ENCODE measurements at places on chromosomes 3 and 15. TPM values are rescaled to one million over a fixed set of nuclear protein-coding genes. Genes with fewer than 3 reads are reported as not detected.

REC114 gene
- not detected for polyA plus RNA-seq

RAP2B gene
- polyA plus RNA-seq: 12.3 TPM

CCR9 gene
- polyA plus RNA-seq: not detected

SYNPR gene
- polyA plus RNA-seq: not detected

TTLL13 gene
- not detected for polyA plus RNA-seq

TMEM108 gene
- polyA plus RNA-seq: 3.4 TPM

CCDC33 gene
- polyA plus RNA-seq: not detected

DAZL gene
- not detected for polyA plus RNA-seq

NDUFB5 gene
- 229 TPM for polyA plus RNA-seq

TRIM42 gene
- polyA plus RNA-seq: not detected

LRRC31 gene
- polyA plus RNA-seq: not detected

ZNF717 gene
- polyA plus RNA-seq: 8.8 TPM

CCDC54 gene
- not detected for polyA plus RNA-seq

CHRM5 gene
- polyA plus RNA-seq: not detected

MEIS2 gene
- polyA plus RNA-seq: 26.8 TPM

PRSS50 gene
- not detected for polyA plus RNA-seq

PTX3 gene
- polyA plus RNA-seq: 0.33 TPM

OR5K3 gene
- not detected for polyA plus RNA-seq

- no peak for DNase-seq
These were observed 71.4 kb upstream of the SKOR1 start for GRCh38 chr15:67753891-67754290.

GRCh38 chr15:32732574-32733157 is 14.9 kb downstream of the GREM1 start:
- DNase-seq: no peak

DNA sequence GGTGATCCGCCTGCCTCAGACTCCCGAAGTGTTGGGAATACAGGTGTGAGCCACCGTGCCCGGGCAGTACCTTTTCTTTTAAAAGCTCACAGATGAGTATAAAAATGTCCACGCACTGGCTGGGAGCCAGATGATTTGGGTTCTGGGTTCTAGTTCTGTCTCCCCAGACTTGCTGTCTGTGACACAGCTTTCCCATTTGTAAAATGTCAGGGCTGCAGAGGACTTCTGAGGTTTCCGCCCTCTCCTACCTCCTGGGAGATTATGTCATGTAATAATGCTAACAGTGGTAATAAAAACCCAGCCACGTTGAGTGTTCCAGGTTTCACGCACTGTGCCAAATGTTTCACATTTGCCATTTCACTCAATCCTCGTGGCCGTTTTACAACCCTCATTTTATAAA is 1.3 kb upstream of the PPP4R2 start:
- DNase-seq: no peak

GRCh38 chr15:79606831-79607355 is 174.8 kb downstream of the MINAR1 start:
- DNase-seq: no peak

GRCh38 chr3:100330651-100331050 is 3.9 kb upstream of the NIT2 start:
- DNase-seq: no peak

DNA sequence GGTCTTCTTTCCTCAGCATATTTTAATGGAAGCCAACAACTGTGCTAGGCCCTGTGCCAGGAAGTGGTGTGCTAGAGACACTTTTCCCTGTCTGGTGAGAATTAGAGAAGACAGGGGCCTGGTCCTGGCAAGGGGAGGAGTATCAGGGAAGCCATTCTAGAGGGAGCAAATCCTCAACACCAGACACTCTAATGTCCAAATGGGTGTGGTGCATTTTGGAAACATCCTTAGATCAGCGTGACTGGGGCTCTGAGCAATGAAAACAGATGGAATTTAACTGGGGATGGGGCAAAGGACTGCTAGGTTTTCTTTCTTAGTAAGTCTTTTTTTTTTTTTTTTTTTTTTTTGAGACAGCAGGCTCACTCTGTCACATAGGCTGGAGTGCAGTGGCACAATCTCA is 7.7 kb upstream of the VPS18 start:
- DNase-seq: no peak

- no peak for DNase-seq
These were observed 93.2 kb upstream of the AGTR1 start for GRCh38 chr3:148604270-148605085.

GRCh38 chr3:183555541-183556081 is at the start of gene KLHL6:
KLHL6 (minus strand) TSS chr3:183555706; CDS start chr3:183555653, 53 bp downstream.
- DNase-seq: peak; percentile 53

GRCh38 chr15:51759557-51760070 is 8.2 kb downstream of the TMOD2 start:
- peak; percentile 35 for DNase-seq

DNA sequence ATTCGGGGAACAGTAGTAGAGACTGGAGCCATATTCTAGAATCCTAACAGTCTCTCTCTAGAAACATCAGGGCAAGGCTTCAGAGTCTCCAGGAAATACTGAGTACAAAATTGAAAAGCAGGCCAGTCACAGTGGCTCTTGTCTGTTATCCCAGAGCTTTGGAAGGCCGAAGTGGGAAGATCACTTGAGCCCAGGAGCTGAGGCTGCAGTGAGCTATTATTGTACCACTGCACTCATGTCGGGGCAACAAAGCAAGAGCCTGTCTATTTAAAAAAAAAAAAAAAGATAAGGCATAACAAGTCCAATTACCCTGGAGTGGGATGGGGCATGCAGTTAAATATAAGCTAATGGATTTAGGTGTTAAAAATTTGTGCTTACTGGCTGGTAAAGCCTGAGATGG is 79.0 kb downstream of the SEMA6D start:
- DNase-seq: no peak

GRCh38 chr15:44695294-44695693 is 15.8 kb downstream of the PATL2 start:
- DNase-seq: no peak

GRCh38 chr3:179046497-179047353 is 24.9 kb downstream of the ZMAT3 start:
- DNase-seq: no peak

DNA sequence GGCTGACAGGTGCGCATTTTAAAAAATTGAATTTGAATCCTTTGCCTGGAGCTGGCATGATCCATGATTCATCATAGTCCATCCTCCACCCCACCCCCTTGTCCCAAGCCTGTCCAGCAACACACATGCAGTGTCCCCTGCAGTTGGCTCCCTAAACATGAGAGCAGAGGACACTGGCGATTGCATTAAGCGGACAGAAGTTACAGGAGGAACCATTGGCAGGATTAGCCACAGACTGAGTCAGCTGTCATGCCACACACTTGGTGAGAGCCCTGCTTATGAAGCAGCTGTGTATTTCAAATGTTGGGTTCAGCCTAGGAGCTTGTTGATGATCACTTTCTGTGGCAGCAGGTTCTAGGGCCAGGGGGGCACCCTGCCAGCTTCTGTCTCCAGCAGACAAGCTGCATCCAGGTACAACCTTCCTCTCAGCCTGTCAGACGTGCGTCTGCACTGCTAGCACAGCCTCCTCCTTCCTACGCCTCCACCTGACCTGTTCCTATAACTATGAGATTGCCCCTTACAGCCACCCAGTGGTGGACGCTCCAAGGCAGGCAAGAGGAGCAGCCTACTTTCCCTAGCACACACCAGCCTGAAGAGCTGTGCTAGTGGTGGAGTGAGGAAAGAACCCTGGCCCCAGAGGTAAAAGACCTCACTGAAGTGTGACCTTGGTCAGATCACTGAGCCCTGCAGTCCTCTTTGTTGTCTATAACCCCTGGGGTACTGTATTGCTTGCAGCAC is 121.9 kb downstream of the SLCO3A1 start:
- no peak for DNase-seq

DNA sequence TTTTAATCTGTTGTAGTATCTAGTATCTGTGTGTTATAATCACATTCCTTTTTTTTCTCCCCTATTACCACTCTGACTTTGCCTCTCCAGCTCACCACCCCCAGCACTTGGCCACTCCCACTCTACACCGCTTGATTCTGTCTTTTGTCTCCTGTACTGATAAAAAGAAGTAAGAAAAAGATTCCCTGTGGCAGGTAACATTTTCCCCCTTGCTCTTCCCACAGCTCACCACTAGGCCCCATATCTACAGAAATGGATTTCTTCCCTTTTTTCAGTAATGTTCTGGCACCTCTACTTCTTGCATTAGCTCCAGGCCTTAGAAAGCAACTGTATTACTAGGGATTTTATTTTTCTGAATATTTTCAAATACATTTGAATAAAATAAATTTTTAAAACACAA is 25.6 kb downstream of the KCNH8 start:
- DNase-seq: no peak

- no peak for DNase-seq
These were observed 268.5 kb downstream of the LRTM1 start for GRCh38 chr3:54659347-54659746.

DNA sequence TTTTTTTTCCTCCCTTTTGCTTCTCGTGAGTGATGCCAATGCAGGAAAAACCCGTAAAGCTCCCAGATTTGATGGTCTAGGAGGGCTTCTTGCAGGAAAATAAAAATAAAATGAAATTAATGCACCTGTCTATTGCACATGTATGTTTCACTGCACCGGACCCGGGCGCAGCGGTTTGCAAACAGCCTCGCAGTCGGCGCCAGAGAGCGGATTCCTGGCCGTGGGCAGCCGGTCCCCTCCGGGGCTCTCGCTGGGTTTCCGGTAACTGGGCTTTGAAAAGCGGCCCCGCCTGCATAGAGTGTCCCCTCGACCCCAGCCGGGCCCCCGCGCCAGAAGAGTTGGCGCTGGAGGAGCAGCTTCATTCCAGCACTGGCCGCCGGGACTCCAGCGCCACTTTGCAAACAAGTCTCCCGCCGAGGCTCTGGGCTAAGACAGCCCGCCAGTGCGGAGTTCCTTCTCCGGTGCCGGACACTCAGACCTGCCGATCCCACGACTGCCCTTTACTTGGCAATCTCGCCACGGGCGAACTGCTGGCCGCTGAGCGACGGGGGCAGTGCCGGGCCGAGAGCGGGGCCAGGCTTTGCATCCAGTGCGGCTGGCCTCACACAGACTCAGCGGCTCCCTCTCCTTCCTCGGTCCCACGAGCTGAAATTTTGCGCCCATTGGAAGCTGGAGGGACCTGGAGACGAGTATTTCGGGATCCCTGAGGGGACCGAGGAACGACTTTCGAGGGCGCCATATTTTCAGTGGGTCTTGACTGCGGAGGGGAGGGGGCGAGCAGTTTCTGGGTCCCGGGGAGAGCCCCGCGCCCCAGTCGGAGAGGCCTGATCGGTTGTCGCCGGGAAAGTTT is 225.9 kb upstream of the C2CD4B start:
- peak; percentile 27 for DNase-seq

DNA sequence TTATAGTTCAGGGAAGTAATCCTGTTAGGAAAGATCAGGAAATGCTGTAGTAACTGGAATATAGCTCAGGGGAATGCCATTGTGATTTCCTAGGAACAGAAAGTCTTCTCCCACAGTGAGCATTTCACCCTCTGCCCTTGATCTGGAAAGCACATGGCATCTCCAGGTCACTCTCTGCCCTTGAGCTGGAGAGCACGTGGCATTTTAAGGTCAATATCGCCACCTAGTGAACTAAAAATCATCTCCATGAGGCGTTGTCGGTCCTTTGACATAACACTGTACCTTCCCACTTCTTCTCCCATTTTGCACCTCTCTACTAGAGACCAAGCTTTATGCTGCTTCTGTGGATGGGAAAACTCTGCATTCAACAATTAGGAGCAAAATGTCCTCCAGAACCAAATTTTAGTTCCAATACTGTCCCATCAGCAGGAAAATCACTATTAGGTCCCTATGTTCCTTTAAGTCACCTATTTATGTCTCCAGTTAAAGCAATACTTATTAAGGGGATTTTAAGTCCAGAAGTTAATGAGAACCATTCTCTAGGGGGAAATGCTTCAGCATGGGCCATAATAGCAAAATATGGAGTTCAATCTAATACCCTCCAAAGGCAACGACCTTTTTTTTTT is 54.7 kb upstream of the GK5 start:
- peak; percentile 62 for DNase-seq

- no peak for DNase-seq
These were observed 48.0 kb downstream of the ARHGEF26 start for GRCh38 chr3:154168998-154169795.

DNA sequence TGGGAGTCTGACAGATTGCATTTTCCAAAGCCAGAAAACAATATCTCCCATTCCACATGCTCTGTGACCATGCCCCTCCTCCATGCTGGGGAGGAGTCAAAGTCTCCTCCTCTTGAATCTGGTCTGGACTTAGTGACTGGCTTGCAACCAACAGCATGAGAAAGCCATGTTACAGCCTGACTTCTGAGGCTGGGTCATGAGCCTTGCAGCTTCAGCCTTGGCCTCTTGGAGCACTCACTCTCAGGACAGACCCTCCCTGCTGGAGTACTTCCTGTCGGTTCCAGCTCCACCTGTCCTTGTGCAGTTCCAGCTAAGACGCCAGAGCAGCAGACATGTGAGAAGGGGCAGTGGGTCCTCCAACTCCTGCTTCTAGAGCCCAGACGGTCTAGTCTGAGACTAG is 49.7 kb upstream of the RBSN start:
- peak; percentile 62 for DNase-seq

- DNase-seq: no peak
These were observed 46.2 kb downstream of the ILDR1 start for GRCh38 chr3:121975702-121976302.

GRCh38 chr15:96053031-96053780 is 277.3 kb upstream of the NR2F2 start:
- DNase-seq: peak; percentile 82

- no peak for DNase-seq
These were observed 198.4 kb downstream of the ADAMTS17 start for GRCh38 chr15:100143378-100143777.

DNA sequence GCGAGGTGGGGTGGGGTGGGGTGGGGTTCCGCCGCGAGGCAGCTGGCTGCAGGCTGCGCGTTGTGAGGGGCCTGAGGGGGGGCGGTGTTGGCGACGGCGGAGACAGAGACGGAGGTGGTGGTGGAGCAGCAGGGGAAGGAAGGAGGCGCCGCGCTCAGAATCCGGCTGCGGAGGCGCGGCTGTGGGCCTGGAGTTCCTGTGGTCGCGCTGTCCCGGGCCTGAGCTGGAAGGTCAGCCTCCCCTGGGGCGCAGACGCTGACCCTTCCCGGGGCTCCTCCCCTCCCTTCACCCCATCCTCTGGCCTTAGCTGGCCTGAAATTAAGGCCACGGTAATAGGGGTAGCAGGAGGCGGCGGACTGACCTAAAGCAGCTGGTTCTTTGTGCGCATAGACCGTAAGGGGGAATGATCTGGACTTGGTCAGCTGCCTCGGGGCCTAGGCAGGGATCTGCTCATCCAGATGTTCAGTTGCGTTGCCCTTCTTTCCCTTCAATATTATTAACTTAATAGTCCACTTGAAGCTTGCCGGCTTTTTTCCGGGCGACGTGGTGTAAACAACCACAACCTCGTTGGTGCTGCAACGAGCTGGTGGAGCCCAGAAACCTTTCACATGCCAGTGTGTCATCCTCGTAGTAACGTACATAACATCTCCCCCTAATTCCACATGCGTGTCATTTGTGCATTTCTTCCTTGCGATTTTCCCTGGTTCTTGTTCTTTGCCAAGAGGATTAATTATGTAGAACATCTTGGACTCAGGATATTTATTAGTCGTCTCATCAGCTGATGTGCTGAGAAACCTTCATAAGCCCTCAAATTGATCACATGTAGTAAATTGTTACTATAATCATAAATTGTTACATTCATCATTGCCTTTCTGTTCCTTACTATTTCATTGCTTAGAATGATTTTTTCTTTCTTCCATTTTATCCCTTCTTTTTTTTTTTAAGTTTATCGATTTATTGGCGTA is 626 bp downstream of the SEC62 start:
- DNase-seq: no peak

GRCh38 chr3:194058189-194058571 is 77.8 kb upstream of the HES1 start:
- peak; percentile 27 for DNase-seq

Measured in K562 (cell line).